ENCODE measurements at places on chromosomes 6 and 20.

GRCh38 chr6:126983779-126984178 lies 134.7 kb upstream of the RSPO3 start:
- DNase-seq, result no peak

DNA sequence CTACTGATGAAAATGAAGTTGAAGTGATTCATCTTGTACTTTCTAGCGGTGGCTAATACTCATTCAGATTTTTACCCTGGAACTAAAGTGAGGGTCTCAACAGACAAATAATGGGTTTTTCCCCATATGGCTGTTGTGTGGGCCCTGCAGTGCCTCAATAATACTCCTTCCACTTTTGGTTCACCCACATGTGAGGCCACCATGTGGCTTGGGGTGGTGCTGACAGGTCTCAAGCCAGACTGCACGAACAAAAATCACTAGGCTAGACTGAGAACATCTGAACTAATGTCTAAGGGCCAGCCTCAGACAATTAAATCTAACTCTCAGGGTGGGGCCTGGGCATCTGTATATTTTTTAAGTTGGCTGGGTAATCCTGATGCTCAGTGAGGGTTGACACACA lies 7.9 kb upstream of the COL12A1 start:
- no peak for DNase-seq

DNA sequence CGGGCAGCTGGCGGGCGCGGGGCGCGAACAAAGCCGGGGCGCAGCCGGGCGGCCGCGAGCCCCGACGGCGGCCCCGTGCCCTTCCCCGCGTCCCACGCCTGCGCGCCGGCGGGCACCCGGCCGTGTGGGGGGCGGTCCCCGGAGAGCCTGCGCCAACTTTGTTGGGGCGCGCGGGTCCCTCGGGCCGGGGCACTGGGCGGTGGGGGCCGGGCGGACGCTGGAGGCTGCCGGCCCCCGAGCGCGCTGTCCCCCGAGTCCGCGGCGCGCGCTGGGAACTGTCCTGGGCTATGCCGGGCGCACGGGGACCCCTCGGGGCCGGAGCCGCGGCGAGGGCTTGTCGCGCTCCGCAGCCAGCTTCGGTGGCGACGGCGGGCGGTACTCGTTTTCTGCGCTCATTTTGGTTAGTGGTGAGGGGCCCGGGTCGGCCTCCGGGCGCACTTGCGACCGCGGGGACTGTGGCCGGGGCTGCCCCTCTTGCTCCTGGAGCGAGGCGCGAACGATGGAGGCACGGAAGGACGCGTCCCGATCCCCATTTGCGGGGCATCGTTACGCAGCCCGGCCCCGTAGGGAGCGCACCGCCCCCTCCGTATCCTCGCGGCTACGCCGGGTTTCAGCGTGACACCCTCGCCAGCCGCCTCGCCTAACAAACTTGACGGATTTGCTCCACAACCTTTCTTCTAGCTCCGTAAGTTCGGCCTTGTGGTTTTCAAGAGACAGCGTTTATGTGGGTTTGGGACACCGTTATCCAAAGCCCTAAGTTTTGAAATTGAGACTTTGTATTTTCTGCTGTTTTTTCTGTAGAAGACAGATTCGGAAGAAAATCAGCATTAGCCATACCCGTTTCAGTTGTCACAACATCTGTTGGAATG lies 622 bp downstream of the SS18L1 start:
- DNase-seq, result no peak

DNA sequence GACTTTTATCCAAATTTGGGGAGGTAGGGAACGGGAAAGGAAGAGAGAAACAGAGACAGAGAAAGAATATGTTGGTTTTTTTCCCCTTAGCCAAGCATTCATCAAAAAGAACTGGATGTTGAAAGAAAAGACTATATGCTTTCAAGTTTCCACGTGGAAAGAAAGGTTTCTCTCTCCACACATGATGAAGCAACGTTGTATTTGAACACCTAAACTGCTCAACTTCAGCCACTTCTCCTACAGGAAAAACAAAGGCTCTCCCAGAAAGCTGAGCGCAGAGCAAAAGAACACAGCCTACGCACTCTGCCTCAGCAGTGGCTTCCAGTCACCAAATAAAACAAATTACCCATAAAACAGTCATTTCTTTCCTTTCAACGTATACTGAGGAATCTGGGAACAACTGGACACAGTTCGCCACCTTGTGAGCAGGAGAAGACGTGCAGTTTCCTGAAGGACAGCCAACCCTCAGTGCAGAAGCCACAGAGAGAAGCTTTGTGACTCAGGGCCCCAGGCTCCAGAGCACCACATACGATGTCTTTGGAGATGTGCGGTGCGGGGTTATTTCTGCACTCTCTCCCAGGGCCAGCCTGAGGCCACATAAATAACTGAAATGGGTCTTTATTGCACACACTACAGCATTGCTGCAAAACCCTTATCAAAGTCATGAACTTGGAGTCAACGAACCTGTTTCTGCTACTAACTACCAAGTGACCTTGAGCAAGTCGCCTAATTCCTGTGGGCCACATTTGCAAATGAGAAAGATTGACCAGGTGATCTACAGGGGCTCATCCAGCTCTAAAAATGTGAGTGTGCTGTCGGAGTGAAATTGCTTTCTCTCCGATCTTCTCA lies 10.1 kb downstream of the IL17F start:
- DNase-seq, result no peak

DNA sequence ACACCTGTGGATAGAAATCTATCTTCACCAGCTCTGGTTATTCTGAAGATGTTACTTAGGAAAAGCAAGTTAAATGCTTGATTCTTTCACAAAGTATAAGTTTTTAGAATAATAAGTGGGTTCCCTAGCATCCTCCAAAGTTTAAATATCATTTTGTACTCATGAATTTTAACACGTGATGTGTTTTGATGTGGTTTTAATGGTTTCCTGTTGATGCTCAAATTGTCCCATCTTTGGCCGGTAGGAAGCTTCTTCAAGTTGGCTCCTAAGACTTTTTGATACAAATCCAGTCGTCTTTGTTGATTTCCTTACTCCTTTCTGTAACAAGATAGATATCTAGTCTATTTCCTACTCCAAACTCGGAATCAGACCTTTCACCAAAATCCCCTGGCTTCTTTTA lies 94.5 kb upstream of the STXBP5 start:
- DNase-seq, result no peak

DNA sequence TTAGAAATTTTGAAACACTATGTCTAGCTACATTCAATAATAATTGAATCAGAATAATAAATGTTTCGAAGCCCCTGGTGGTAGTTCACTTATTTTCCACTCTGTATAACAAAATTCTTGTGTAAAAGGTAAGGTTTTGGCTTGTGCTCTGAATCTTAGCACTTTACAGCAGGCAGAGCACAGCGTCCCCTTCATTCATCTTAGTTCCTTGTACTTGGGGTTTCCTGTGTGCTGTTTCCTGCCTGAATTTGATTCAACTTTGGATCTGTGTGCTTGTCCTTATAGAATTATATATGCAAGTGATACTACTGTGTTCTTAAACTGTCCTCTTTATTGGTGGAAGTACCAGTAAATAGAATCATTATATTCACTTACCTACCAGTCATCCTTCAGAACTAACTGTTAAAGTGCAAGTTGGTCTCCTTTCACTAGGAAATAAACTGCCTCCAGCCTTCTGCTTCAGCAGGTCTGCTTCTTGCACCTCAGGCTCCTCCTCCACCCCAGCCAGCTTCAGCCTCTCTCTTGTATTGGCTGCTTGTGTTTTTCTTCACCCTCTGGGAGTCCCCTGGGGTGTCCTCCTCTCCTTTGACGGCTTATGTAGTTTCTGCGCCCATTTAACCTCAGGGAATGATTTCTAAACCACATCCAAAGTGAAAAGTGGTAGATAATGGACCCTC lies 28.8 kb upstream of the TULP4 start:
- DNase-seq, result no peak

- DNase-seq, result no peak
These were observed 205.8 kb downstream of the TRDN start for GRCh38 chr6:123430970-123431369.

GRCh38 chr6:139134064-139134395 lies 850 bp upstream of the HECA start:
- no peak for DNase-seq

GRCh38 chr6:39881851-39882530 lies 52.3 kb downstream of the MOCS1 start:
- no peak for DNase-seq

- DNase-seq, result no peak
These were observed 269.3 kb downstream of the ARHGAP18 start for GRCh38 chr6:129440691-129441090.

GRCh38 chr20:50594231-50594590 lies 84.0 kb downstream of the PTPN1 start:
- no peak for DNase-seq

GRCh38 chr20:57695012-57695411 lies 14.8 kb downstream of the PMEPA1 start:
- DNase-seq, result no peak

- DNase-seq, result no peak
These were observed 102.8 kb upstream of the PHACTR1 start for GRCh38 chr6:12613811-12614210.

DNA sequence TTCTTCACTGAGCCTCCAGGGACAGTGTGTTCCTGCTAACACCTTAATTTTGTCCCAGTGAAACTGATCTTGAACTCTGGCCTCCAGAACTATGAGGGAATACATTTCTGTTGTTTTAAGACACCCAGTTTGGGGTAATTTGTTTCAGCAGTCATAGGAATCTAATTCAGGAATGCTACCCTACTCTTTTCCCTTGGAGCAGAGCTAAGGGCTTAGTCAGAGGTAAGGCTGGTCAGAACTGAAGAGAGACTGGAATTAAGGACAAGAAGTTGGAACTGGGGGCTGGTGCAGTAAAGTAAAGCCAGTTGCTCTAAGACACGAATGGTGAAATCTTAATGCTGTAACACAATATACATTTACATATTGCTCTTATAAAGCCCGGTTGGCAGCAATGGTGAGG lies 809.7 kb downstream of the MAFB start:
- no peak for DNase-seq

GRCh38 chr6:41088451-41088850 lies 15.7 kb downstream of the NFYA start:
- no peak for DNase-seq

- no peak for DNase-seq
These were observed 61.1 kb downstream of the SLC2A10 start for GRCh38 chr20:46770330-46771194.

- no peak for DNase-seq
These were observed 31.9 kb downstream of the PLCG1 start for GRCh38 chr20:41169162-41169690.

- DNase-seq, result no peak
These were observed 17.8 kb downstream of the TMEM30A start for GRCh38 chr6:75266716-75267291.

DNA sequence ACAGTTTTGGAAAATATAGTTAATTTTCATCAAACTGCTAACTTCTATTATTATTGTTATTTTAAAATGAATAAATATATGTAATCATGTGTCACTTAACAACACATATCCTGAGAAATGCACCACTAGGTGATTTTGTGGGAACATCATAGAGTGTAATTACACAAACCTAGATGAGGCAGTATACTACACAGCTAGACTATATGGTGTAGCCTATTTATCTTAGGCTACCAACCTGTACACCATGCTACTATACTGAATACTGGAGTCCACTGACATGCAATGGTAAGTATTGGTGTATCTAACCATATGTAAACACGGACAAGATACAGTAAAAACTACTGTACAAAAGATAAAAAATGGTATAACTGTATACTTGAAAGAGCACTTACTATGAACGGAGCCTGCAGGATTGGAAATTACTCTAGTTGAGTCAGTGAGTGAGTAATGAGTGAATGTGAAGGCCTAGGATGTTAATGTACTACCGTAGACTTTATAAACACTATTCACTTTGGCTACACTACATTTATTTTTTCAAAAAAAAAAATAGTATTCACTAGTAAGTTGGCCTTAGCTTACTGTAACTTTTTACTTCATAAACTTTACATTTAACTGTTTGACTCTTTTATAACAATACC lies 72.4 kb downstream of the ASCC3 start:
- DNase-seq, result no peak

DNA sequence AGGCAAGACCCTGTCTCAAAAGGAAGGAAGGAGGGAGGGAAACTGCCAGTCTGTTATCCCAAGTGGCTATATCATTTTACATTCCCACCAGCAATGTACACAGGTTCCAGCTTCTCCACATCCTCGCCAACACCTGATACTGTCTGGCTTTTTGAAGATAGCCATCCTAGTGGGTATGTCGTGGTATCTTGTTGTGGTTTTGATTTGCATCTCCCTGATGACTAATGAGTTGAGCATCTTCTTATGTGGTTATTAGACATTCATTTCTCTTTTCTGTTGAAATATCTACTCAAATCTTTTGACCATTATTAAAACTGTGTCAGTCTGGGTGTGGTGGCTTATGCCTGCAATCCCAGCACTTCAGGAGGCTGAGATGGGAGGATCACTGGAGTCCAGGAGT lies 47.9 kb upstream of the ARID1B start:
- no peak for DNase-seq

GRCh38 chr6:92415656-92416055 lies 1003.7 kb downstream of the EPHA7 start:
- no peak for DNase-seq

DNA sequence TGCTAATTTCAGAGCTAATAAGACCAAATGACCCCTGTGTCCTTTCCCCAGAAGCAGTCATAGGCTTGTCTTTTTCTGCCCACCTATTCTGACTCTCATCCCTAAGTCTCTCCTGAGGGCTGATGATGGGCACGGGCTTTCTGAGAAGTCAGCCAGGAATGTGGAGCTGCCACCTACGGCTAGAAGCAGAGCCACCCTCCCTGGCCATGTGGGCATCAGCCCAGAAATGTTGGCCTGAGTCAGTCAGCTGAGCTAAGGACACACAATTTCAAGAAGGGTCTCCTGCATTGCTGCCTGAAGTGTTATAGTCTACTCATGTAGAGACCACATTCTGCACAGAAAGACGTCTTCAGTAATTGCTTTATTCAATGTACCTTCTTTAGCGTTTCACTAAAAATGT lies 17.1 kb downstream of the MYLIP start:
- no peak for DNase-seq

GRCh38 chr6:20173833-20174792 lies 38.2 kb downstream of the MBOAT1 start:
- DNase-seq, result no peak

- no peak for DNase-seq
These were observed 36.9 kb upstream of the SYNCRIP start for GRCh38 chr6:85679445-85680123.

- DNase-seq, result no peak
These were observed 1.5 kb downstream of the BRD2 start for GRCh38 chr6:32969685-32970412.

DNA sequence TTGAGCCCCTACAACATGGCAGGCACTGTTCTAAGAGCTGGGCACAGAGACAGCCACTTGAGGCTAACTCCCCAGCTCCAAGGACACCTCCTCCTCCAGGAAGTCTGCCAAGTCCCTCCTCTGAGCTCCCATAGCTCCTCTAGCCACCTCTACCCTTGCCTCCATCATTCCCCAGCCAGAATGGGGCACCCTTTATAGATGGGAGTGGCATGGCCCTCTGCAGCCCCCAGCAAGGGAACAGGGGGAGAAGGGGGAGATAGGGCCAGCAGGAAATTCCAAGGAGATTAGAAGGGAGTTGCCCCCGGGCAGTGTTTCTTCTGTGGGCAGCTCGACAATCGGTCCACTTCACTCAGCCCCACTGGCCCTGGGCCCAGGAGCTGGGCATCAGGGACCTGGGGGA lies 19.7 kb upstream of the TLDC2 start:
- DNase-seq, result no peak

GRCh38 chr6:122454673-122455072 lies 16.9 kb downstream of the SERINC1 start:
- no peak for DNase-seq

All from NCI-H187 treated with DMSO at 0.1 percent for 48 hours (cell line).